ENCODE measurements at places on chromosomes 1 and 21. TPM values are rescaled to one million over a fixed set of nuclear protein-coding genes. Genes with fewer than 3 reads are reported as not detected.

Gene KCNK2
- total RNA-seq, result not detected

Gene FMO3
- 0.12 TPM for total RNA-seq

Gene HPDL
- total RNA-seq, result not detected

Gene OTUD3
- total RNA-seq, result 4.4 TPM

Gene SLC30A10
- total RNA-seq, result not detected

Gene MYOM3
- 0.54 TPM for total RNA-seq

Gene ZFP69B
- total RNA-seq, result 3.0 TPM

Data from G401 (cell line).